Epithelial cell of alveolus of lung (primary cell): ENCODE measurements at places on chromosomes 4 and X. TPM values are rescaled to one million over a fixed set of nuclear protein-coding genes. Genes with fewer than 3 reads are reported as not detected.

The PFKFB1 gene
- under 0.01 TPM in 1 of 2 replicates, not detected in the other for total RNA-seq

The ZAR1 gene
- total RNA-seq: not detected in 2 replicates

The FAT4 gene
- 7.5 and 15.0 TPM in 2 replicates for total RNA-seq

The RGN gene
- 2.0 and 2.1 TPM in 2 replicates for total RNA-seq

The BANK1 gene
- 0.13 TPM in 1 of 2 replicates, not detected in the other for total RNA-seq

The PPA2 gene
- total RNA-seq: 68.7 and 78.2 TPM in 2 replicates

The PAGE2 gene
- not detected in 2 replicates for total RNA-seq

The SPP1 gene
- 0.78 TPM in 1 of 2 replicates, not detected in the other for total RNA-seq

The SASH3 gene
- not detected in 2 replicates for total RNA-seq

The CPXCR1 gene
- not detected in 2 replicates for total RNA-seq

The MAGEA2B gene
- total RNA-seq: not detected in 2 replicates

The UCP1 gene
- not detected in 2 replicates for total RNA-seq

The CHM gene
- total RNA-seq: 12.7 and 15.5 TPM in 2 replicates

The TRIM61 gene
- total RNA-seq: 2.5 and 2.7 TPM in 2 replicates

The COL25A1 gene
- 0.08 and 0.65 TPM in 2 replicates for total RNA-seq

The FBXL5 gene
- 55.3 and 58.0 TPM in 2 replicates for total RNA-seq

The FRMD7 gene
- total RNA-seq: not detected in 2 replicates

The DCAF16 gene
- 18.4 and 46.3 TPM in 2 replicates for total RNA-seq

The TLR8 gene
- total RNA-seq: not detected in 2 replicates

The DSPP gene
- not detected in 2 replicates for total RNA-seq

The ERAS gene
- total RNA-seq: not detected in 2 replicates

The EFHC2 gene
- total RNA-seq: 1.2 and 2.9 TPM in 2 replicates
